Stimulated activated CD4-positive, alpha-beta T cell treated with anti-CD3 and anti-CD28 coated beads, TNF-alpha, amount 100 ng/mL, for 48 hours (primary cell): ENCODE measurements at places on chromosomes 7 and 10.

DNA sequence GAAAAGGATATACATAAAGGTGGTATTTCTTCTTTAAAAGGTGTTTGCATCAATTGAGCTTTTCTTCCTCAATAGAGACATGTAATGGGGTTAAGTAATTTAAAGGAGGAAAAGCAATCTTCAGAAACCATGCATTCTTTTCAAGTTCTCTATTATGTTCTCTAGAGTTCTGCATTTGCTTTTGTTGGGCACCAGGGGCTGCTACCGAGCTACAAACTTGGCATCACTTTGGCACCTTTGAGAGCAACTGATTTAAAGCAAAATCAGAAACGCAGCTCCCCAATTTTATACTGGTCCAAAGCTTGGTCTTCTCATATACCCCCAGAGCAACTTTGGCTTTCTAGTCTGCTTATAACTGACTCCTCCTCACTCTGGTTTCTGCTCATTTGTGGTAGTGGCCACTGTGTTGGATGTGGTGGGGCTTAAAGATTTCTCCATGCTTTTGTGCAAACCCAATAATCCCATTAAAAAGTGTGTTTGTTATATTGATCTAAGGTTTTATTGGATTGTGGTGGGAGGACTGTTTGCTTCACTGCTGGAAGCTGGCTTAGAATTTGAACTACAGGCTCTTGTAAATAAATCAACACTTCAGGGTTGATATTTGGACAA, 712.1 kb downstream of the PHTF2 start:
- DNase-seq = peak; percentile 0

GRCh38 chr10:91366704-91367103, 43.4 kb upstream of the HECTD2 start:
- DNase-seq = no peak

GRCh38 chr7:41096917-41097316, 606.0 kb downstream of the INHBA start:
- DNase-seq = no peak

DNA sequence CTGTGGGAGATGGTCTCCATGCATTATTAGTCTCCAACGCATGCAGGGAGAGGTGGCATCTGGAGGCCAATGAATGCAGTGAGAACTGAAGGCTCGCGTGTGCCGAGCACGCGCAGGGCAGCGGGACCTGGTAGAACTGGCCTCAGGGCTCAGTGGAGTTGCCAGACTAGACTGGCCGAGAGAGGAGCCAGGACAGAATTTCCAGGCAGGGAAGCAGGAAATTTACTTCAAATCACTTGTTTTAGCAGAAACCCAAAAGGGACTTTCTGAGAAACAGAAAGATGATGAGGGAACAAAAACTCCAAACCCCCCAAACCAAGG, 311.0 kb upstream of the IMMP2L start:
- DNase-seq = no peak

DNA sequence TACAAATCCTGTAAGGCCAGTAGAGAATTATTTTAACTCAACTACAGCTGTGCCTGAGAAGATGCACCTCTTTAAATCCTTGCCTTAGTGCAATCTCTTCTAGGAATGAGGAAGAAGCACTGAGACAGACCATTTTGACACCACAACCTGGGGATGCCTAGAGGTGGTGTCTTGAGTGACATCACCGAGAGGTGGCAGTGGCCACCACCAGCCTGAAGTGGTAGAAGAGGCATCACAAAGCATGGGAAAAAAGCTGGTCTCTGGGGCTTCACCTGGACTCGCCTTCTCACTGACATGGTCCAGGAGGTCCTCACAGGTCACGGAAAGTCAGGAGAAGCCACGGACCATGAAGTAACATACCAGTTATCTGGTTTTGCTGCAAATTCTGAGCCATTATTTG, 99.2 kb upstream of the PDLIM1 start:
- DNase-seq = no peak

DNA sequence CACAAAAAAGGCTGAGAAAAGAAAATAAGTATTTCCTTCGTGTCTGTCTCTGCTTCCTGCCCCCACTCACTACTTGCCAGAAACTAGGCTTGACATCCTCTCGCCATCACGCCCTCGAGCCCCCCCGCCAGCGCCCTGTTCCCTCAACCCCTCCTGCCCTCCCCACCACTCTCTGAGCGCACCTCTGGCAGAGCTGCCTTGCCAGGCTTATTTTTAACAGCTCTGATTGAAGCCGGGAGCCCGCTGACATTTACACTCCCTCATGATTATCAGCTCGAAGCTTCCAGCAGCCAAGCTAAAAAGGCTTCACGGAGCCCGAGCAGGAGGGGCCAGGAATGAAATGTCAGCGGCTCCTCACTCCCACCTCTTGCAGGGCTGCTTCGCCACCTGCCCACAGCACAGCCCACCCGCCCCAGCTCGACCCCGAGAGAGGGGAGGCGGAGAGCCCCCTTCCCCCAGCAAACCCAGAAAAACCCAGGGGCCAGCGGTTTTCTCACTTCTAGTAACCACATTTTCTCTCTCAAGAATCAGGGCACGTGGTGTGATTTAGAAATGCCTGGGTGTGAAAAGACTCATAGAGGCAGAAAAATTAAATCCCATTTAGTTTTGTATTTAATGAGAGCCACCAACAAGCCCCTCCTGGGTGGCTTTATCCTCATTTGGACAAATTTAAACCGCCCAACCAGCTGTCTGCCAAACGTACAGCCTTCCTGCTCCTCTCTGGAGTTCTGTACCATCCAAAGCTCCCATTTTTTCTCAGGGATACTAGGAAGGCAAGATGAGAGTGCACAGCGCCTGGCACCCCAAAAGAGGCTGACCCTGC, 89.3 kb downstream of the SLIT1 start:
- DNase-seq = no peak

DNA sequence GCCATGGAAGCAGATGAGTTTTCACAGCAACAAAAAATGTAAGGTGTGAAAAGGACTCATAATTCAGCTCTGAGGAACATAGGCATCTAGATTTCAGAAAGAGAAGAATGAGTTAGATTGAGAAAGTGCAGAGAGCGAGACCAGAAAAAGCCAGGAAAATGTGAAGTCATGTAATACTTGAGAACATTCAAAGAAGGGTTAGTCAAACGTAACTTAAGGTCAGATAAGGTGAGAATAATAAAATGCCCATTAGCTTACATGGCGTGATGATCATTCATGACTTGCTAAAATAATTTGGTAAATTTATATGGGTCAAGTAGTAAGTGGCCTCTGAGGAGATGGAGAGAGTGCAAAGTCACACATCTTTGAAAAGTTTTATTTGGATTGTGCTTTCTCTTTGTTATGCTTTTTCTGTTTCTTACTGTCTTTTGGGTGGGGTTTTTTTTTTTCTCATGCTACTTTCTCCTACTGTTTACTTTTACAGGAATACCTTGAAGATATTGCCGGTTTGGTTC, 271.8 kb upstream of the NRG3 start:
- DNase-seq = no peak

- DNase-seq = no peak
Observed at GRCh38 chr7:50356945-50357268, 52.4 kb downstream of the IKZF1 start.

GRCh38 chr10:10530313-10530712, 487.4 kb upstream of the CELF2 start:
- DNase-seq = no peak

DNA sequence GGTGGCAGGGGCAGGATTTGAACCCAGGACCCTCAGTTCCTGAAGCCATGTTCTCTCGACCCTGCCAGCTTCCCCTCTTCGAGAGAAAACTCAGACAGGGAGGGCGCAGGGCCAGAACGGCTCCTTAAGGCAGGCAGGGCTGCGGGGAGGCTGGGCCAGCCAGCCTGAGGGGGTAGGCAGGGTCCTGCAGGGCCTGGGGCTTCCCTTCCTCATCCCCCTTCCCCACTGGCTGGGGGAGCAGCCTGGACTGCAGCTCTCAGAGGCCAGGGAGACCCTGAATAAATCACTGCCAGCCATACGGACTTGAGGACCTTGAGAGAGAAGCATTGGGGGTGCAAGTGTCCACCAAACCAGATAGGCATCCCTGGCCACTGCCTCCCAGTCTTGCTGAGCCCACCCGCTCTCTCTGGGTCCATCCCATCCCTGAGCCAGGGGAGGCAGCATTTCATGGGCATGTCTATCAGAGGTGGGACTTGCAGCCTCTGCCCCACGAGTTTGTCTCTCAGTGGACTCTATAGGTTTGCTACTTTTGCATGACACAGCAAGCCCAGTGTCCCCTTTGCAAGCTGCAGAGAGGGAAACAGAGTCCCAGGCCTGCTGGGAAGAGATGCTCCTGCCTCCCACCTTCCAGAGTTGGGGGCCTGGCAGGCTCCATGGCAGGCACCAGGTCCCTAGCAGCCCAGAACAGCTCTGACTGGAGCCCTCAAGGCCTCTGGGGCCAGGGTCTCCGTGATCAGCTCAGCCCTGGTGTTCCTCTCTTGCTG, 70.9 kb downstream of the MYL10 start:
- DNase-seq = no peak

- DNase-seq = no peak
Observed at GRCh38 chr10:29120216-29120615, 168.7 kb upstream of the LYZL1 start.

DNA sequence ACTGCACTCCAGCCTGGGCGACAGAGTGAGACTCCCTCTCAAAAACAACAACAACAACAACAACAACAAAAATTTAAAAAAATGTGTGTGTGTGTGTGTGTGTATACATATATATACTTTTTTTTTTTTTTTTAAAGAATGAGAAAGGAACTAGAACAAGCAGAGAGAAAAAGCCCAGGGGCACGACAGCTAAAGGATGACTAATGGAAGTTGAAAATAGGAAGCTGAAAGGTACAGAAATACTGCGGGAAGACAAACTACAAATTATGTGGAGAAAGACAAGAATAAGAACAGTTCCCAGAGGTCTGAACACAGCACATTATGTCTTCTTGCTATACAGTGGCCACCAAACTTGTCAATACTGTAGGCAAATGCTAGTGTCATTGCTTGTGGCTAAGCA, 141.9 kb upstream of the PRSS1 start:
- no peak for DNase-seq

DNA sequence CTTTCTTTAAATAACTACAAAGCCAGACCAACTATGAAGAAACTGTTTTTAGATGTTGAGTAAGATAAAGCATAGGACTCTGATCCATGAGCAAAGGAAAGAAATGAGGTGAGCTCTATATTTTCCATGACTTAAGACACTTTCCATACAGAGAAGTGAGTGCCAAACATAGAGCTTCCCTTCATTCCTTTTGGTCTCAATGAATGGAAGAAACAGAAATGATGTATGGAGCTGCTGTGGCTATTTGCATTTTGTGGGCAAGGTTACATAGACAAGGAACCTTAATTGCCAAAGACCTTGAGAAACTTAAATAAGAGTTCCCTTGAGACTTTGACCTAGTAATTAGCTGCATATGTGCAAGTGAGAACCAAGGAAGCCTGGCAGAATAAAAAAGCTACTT, 1152.2 kb downstream of the XPNPEP1 start:
- no peak for DNase-seq

DNA sequence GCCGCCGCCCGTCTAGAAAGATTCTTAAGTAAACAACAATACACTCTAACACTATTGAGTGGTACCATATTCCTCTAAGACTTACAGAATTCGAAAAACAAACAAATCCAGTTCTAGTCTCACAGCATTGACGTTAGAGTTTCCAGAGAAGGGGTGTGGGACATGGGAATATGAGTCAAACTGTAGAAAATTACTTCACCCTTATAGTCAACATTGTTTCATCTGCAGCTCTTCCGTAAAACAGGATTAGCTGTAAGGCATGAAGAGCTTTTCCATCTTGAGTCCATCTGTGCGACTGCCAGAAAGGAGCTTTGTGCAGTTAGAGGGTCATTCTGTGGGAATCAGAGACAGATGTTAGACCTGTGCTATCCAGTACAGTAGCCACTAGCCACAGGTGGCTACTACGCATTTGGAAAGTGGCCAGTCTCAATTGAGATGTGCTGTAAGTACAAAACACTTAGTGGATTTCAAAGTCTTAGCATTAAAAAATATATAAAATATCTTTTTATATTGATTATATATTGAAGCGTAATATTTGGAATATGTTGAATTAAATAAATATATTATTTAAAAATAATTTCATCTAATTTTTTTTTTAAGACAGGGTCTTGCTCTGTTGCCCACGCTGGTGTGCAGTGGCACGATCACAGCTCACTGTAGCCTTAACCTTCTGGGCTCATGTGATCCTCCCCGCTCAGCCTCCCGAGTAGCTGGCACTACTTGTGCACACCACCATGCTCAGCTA, 79.8 kb upstream of the MPP7 start:
- DNase-seq = no peak

- no peak for DNase-seq
Observed at GRCh38 chr7:33775790-33776189, 129.5 kb upstream of the BMPER start.

DNA sequence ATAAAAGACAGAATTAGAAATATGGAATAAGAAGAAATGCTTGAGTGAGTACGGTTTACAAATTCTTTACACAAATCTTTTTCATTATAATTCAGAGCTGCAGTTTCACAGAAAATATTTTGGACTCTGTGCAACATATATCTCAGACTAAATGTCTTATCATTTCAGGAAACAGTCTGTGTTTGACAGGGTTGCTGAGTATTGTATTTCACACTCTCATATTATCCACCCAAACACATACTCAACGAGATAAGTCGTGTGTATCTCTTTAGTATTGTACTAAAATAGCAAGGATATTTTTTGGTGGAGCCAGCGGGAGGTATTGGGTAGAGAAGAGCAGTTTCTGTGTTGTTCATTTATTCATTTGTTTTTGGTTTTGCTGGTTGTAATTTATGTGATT, 39.0 kb upstream of the SLC39A12 start:
- DNase-seq = no peak

DNA sequence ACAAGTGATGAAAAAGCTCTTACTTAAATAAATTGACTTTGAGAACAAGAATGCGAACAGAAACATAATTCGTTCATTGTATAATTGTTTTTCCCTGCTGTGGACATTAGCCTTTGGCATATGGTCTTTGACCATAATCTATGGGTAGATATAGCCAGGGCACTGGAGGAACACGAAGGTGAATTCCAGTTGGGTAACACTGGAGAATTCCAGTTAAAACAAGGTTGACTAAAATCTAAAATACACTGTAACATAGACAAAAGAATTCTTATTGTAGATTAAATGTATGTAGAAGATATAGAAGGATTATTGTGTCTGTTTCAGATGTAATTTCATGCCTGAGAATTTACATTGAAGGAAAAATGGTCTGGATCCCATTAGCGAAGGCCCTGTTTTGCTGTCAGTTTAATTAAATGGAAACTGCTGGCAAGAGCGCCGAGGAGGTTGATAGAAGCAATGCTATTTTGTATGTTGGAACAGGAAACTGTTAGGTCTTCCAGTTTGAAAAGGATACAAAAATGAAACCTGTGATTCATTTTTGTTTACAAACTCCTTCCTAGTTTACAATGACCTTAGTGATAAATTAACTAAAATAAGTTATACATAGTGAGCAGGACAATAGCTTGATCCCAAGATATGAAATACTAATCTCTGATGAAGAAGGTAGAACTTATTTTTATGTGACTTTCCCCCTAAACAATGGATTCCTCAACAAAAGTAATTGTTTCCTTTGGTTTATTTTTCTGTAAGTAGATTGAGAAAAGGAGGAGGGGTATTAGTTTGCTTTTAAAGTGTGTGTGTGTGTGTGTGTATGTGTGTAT, 68.9 kb downstream of the ARID5B start:
- DNase-seq = no peak

GRCh38 chr7:12706900-12707536, 19.6 kb downstream of the ARL4A start:
- no peak for DNase-seq
